Spinal cord (tissue), 10 donors: ENCODE measurements at places on chromosomes 1 and 21.

DNA sequence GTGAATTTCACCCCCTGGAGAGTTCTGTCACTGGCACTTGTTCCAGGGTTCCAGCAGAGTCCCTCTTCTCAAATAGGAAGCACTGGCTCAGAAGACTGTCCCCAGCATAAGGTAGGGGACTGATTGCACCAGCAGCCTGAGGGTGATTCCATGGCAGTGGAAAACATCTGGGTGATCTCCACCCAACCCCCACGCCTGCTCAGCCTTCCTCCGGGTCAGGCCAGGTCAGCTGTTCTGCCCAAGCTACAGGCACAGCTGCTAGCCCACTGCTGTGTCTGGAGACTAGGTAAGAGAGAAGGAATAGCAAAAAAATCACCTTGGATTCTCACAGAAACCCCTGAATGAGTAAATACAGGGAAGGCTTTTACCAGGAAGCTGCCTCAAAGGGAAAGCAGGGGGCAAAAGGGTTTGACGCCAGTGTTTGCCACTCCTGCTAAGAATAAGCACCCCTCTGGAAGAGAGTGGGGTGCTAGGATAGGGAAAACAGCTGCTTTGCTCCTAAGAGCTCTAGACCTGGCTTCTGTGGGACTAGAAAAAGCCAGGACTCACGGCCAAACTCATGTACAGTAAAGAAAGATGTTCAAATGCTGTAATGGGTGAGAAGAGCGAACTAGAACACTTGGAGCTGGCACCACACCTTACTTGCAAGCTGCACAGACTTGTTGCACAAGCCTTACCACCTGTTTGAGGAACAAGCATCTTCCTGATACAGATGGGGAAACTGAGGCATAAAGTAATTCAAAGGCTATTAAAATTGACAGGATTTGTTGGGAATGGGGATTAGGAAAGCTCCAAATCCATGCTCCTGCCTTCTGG, 1.0 kb upstream of the DENND2D start:
- DNase-seq, result no peak

DNA sequence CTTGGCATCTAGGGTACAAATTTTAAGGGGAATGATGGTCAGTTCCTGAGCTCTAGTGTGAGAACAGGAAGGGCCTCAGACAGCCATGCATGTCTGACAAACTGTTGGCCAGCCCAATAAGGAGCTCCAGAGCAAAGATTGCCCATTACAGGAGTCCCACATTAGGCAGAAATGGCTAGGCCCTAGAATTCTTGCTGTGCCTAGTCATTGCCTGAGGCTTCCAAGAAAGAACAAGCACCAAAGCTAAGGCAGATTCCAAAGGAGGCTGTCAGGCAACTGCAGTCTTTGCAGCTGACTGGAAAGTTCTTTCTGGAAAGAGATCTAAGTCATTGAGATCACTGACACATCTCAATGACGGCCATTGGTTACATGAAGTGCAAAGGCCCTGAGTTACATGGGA, 3.9 kb upstream of the STIL start:
- DNase-seq, result no peak

- DNase-seq, result no peak
These were observed 37.3 kb upstream of the IL10 start for GRCh38 chr1:206809504-206810084.

- no peak for DNase-seq
These were observed 292.7 kb downstream of the SDCCAG8 start for GRCh38 chr1:243548516-243548915.

GRCh38 chr1:153937331-153937730, 9.2 kb downstream of the DENND4B start:
- no peak for DNase-seq

DNA sequence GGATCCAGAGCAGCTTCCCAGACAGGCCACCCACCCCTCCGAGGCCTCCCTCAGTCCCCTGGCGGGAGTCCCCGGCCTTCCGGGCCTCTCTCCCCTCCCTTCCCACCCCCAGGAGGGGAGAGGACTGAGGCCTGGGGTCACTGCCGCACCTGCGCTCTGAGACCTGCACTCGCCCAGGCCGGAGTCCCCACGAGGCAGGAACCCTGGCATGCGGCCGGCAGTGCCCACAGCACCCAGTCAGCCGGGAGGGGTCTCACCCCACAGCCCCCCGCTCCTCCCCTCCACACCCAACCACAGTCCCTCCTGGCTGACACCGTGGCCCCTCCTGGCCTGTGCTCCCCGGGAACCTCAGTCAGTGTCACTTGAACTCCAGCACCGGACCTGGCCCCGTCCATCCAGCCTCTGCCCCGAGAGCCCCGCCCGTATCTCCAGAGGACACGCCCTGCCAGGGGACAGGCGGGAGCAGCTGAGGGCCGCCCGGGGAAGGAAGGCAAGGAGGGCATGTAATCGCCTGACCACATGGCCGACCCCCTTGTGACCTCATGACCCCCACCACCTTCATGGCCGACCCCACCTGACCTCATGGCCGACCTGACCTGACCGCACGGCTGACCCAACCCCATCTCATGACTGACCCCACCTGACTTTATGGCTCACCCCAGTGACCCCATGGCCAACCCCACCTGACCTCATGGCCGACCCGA, 28.7 kb upstream of the TTLL10 start:
- no peak for DNase-seq

GRCh38 chr1:165890684-165891083, 63.3 kb downstream of the UCK2 start:
- DNase-seq, result no peak

- DNase-seq, result no peak
These were observed 35.4 kb downstream of the QSOX1 start for GRCh38 chr1:180190091-180190490.

DNA sequence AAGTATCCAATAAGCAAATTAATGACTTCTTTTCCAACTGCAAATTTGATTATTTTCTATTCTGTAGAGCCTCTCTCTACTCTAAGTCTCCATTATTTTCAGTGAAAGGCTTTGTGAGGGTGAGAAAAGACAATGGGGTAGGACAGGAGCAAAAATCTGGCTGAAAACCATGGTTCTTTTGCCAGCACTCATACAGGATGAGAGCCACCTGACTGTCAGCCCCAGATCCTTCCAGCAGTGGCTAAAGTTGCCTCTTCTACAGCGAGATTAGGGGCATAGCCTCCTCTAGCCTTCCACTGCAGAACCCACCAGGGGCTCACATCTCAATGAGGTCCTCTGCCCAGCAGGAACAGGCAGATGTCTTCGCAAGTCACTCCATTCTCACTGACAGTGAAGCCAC, 23.7 kb downstream of the NMNAT2 start:
- no peak for DNase-seq

DNA sequence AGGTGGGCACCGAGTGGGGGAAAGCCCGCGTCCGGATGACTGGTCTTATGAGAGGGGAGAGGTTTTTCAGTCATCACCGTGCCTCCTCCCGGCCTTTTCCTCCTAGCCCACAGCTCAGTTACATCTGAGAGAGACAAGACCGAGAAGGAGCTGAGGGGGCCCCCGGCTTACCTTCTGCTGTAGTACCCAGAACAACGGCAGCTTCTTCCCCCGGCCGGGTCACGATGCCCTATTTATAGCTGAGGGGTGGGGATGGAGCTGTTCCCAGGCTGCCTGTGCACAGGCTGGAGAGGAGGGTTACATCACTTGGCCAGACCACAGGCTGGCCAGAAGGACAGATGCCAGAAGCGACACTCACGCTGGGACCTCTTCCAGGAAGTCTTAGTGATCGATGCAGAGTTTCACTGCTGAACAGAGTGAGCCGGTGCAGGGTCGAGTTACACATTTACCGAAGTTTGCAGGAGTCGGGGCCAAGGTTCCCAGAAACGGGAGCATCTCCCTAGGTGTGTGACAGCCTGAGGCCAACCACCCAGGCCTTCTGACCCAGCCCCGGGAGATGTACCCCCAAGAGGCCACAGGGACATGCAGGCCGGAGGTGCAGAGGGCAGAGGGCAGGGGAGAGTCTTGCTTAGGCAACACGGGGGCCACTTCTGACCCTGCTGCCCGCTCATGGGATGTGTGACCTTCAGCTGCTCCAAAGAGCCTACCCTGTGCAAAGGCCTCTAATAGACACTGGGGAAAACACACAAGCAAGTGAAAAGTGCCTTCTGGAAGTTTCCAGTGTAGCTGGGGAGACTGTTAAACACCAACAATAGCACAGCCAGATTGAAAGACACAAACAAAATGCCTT, at the start of gene AGT:
Gene AGT (minus strand): TSS at position 208 of the 850 bp plus-strand sequence. CDS start 3,299 bp downstream, outside the sequence.
- no peak for DNase-seq
